CD4-positive, CD25-positive, alpha-beta regulatory T cell (primary cell): ENCODE measurements at places on chromosomes 12 and 14. TPM values are rescaled to one million over a fixed set of nuclear protein-coding genes. Genes with fewer than 3 reads are reported as not detected.

DNA sequence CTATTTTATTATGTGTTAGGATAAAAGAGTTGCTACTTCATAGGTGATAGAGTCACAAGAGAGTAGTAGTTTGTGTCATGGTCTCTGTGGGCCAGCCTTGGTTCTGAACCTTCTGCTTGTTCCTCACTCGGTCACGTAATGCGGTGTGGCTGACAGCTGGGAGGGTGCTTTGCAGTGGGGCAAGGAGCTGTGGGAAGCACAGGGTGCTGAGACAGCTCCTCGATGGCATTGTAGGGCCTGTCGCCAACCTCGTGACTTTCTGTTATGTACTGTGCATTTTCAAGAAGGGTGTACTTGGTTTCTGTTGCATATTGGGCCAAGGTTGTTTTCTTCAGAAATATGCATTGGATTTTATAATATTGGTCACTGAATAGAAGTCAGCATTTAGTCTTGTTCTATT lies 61.3 kb upstream of the RD3L start:
- DNase-seq: no peak

DNA sequence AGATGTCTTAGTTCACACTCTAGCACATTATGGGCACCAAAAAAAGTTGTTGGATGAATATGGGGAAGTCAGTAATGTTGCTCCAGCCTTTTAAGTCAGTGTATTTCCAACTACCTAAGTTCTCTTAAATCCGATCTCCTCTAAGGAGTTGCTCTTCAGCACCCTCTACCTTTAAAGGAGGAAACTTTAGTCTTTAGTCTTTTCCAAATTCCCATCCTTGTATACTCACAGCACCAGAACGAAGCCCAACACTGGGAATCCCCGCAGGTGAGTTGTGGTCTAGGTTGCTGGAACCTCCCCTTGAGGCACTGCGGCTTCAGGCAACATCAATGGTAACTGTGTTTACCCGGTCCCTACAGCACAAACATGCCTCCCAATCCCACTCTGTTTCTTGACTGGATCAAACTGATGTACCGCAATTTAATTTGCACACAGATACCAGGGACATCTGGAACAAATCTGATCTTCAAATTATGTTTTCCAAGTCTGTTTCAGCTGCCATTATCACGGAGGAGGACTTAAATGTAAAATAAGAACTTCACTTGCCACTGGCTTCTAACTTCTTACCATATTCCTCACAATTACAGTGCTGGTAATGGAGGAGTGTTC lies 179.0 kb downstream of the FOXN3 start:
- DNase-seq: no peak

DNA sequence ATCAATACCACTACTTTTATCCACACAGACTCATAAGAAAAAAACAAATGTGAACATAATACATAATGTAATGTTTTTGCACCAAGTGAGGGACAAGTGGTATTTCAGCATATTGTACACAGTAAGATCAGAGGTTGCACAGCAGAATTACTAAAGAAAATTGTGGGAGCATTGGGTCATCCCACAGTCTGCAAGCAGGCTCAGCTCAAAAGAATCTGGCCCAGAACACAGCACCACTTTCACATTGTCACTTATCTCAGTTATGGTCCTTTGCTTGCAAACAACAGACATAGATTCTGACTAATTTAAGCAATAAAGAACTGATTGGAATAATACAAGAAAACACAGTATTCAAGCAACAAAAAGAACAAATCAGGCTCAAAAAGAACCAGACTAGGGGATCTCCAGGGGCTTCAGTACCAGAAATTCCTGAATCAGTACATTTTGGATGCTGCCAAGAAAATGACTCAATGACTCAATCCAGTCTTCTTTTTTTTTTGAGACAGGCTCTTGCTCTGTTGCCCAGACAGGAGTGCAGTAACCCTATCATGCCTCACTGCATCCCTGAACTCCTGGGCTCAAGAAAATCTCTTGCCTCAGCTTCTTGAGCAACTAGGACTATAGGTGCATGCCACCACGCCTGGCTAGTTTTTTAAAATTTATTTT lies 42.9 kb upstream of the EEA1 start:
- no peak for DNase-seq

DNA sequence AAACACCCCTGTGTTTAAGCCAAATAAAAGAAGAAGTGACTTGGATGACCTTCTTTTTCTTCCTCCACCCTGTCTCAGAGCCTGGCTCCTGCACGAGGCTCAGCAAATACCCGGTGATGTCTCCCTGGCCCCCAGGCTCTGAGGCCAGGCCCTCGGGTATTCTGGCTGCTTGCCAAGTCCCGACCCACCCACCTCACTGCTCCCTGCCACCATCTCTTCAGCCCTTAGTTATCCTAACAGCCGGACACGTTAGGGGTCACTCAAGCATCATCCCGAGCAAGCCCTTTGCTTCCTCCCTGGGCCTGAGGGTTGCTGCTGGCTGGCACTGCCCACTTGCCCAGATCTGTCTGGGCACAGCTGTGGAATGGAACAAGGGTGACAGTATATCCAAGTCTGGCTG lies 7.2 kb downstream of the RPS6KL1 start:
- no peak for DNase-seq

- DNase-seq: no peak
These were observed 7.2 kb downstream of the NAB2 start for GRCh38 chr12:57096099-57096572.

DNA sequence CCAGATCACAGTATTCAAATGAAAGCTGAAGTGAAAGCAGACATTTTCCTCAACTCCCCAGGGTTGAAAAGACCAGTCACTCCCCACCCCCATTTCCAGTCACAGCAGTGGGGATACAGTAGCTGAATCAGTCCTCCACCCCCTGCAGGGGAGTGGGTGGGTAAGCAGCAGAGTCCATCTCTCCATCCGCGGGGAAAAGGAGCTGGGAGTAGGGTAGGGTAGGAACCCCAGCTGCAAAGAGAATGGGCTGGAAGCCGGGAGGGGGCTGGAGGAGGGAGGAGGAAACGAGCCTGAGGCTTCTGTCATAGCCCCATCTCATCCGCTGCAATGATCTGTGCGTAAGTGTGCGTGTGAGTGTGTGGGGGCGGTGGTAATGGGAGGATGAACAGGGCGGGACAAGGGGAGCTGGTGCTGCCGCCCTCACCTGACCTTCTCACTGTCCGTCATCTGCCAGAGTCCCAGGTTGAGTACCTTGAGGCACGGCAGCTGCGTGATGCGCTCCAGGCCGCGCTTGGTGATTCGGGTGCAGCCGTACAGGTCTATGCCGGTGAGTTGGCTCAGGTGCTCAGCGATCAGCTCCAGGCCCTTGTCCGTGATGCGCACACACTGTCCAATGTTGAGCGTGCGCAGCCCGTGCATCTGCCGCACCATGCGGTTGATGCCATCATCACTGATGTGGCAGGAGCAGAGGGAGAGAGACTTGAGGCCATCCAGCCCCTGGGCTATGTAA lies 1.8 kb downstream of the FBXL14 start:
- DNase-seq: peak; percentile 84

DNA sequence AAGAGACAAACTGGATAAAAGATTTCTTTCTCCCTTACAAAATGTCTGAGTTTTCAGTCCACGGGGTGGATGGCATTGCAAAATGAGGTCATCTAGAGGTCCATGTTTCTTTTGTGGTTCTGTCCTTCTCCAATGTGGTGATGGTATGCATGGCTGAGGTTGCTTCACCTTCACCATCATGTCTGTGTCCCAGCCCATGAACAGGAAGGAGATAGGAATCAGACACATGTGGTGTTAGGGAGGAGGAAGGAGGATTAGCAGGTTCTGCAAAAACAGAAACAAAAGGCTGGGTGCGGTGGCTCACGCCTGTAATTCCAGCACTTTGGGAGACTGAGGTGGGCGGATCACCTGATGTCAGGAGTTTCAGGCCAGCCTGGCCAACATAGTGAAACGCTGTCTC lies 11.0 kb upstream of the AEBP2 start:
- DNase-seq: no peak

DNA sequence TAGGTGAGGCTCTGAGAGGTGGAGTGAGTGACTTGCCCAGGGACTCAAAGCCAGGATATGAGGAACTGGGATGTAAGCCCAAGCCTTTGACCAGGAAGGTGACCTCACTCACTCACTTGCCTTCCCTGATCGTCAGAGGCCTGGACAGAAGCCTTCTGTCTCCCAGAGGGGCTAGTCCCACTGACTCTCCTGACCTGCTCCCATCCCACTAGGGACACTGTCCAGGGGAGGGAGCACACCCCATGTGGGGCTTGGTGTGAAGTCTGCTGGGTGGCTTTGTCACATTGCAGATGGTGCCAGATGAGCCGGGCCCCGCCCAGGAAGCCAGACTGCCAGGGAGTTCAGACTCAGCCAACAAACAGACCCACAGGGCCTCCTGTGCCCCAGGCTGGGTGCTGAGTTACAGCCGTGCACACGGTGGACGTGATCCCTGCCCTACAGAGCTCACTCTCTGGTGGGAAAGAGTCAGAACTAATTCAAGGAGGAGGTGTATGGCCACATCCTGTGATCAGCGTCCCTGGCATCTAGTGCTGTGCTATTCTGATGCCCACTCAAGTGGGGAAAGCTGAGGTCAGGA lies 28.3 kb downstream of the MMAB start:
- peak; percentile 79 for DNase-seq

DNA sequence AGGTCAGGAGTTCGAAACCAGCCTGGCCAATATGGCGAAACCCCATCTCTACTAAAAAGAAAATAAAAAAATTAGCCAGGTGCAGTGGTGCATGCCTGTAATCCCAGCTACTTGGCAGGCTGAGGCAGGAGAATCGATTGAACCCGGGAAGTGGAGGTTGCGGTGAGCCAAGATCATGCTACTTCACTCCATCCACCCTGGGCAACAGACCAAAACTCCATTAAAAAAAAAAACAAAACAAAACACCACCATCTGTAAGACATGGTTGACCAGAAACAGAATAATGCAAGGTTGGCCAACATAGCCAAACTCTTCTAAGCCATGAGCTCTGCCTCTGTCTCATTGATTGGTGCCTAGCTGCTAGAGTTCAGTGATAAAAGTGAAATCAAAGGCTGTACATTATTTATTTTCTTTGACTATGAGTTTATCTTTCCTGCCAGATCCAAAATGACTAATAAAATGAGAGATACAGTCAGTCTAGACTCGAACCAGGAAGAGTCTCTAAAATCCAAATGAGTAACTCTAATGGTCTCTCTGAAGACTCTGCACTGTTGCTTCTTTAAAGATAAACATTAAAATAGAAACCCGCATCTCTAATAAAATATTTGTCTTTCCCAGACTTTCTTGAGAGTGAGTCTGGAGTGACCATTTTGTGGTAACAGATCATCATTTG lies 404.7 kb downstream of the DAD1 start:
- no peak for DNase-seq

DNA sequence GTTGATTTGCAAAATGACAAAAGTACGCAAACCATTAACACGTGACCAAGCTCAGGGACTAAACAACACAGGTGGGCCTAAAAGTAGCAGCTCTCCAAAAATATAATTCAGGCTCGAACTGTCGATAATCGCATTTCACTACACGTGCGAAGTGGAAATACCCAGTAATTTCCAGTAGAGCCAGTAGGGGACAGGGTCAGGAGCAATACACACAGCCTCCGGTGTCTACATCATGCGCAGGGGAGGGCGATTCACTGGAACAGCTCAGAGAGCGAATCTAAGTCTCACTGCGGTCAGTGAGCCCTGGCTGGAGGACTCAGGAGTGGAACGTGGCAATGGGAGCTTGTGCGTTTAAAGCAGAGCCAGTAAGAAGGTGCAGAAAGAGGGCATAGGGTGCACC lies 40.4 kb downstream of the SETD3 start:
- no peak for DNase-seq

DNA sequence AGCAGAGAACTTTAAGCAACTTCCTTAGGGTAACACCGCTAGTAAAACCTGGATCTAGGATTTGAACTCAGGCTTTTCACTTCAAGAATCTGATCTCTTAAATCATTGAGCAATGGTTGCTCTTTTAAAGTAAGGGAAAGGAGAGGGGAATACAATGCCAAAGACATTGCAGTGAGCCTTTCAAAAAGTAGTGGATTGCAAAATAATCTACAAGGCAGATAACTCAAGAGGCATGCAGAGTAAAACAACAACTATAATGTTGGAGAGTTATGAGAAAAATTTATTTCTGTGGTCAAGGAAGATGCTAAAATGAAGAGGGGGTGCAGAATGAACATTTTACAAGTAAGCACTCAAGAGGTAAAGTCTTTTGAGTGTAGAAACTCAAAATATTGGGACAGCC lies 432.6 kb downstream of the C12orf50 start:
- no peak for DNase-seq

GRCh38 chr12:121050725-121051124 lies 11.7 kb upstream of the OASL start:
- no peak for DNase-seq

GRCh38 chr14:30252151-30252550 lies 306.8 kb upstream of the G2E3 start:
- DNase-seq: no peak

DNA sequence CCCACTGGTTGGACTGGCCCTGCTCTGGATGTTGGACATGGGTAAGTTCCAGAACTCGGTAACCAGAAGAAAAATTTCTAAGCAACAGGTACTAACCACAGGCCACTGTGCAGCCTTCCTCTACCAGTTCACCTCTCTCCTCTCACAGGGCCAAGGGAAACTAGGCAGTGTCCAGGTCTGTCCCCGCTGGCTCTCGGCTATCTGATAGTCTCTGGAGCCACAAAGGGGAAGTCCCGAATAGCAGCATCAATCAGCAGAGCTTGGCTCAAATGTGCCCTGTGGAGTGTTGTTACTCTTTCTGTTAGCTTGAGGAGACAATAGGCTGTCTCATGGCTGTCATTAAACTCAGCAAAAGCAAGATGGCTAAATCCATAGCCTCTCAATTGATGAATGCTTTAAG lies 73.2 kb downstream of the TSPAN11 start:
- DNase-seq: no peak

- DNase-seq: no peak
These were observed 56.8 kb downstream of the CDK17 start for GRCh38 chr12:96343347-96343954.

DNA sequence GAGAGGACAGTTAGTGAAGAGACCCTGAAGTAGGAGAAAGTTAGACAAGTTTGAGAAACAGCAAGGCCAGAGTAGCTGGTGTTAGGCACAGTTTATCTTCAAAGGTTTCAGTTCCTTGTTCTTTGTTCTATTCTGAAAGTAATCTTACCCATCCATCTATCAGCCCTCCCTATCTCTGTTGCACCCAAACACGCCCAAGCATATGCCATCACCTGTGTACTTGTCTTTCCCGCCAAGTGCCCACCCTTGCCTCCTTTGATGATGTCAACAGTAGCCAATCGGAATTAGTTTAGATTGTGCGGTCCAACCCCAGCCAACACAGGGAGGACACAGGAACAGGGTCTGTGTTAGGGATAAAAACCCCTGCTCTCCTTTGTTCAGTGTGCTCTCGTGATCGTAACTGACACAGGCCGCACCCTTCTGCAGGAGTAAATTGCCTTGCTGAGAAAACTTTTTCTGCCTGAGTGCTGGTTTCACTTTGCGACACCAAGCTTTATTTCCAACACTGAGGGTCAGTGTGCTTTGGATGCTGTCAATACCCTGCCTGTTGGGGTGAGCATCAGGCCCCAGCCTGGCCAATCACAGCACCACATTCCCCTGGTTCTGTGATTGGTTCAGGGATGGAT lies 4.7 kb upstream of the TMEM229B start:
- no peak for DNase-seq

The TMEM263 gene
- total RNA-seq: 33.2 TPM

The FSCB gene
- not detected for total RNA-seq

The SART3 gene
- total RNA-seq: 107 TPM

The ADAM21 gene
- total RNA-seq: not detected

The DIO2 gene
- not detected for total RNA-seq

The RERG gene
- total RNA-seq: not detected

The TSPAN9 gene
- 1.2 TPM for total RNA-seq

The SLC25A47 gene
- not detected for total RNA-seq

The KRT8 gene
- not detected for total RNA-seq

The MSI1 gene
- total RNA-seq: not detected

The TGFB3 gene
- total RNA-seq: 7.4 TPM

The HOXC11 gene
- total RNA-seq: not detected

The CAPZA3 gene
- total RNA-seq: not detected

The GZMB gene
- total RNA-seq: not detected
